ENCODE measurements at places on chromosomes 2 and 18.

DNA sequence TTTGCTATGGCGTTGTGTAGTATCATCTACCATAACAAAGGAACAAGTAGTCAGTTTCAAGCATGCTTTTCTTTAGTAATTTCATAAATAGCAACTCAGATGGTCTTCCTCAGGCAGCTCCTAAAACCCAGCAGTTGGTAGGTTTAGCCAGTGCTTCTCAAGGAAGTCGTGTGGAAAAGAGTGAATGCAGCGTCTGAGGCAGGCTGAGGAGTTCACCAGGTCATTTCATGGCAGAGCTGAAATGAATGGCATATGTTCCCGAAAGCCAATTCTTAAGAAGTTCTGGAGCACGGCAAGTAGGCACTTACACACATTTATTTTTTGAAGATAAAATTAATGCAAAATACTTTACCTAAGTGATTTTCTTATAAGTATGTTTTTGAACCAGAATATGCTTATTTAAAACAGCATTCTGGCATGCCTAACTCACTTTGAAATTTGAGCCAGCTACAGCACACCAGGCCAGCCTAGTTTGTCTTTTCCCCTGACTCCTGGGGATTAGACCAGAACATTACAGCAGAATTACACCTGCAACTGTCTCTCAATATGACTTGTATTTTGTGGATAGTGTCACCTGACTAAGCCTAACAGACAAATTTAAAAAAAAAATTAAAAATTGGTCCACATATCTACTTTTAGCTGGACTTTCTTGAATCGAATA lies 62.2 kb downstream of the OSBPL6 start:
- DNase-seq, result no peak

DNA sequence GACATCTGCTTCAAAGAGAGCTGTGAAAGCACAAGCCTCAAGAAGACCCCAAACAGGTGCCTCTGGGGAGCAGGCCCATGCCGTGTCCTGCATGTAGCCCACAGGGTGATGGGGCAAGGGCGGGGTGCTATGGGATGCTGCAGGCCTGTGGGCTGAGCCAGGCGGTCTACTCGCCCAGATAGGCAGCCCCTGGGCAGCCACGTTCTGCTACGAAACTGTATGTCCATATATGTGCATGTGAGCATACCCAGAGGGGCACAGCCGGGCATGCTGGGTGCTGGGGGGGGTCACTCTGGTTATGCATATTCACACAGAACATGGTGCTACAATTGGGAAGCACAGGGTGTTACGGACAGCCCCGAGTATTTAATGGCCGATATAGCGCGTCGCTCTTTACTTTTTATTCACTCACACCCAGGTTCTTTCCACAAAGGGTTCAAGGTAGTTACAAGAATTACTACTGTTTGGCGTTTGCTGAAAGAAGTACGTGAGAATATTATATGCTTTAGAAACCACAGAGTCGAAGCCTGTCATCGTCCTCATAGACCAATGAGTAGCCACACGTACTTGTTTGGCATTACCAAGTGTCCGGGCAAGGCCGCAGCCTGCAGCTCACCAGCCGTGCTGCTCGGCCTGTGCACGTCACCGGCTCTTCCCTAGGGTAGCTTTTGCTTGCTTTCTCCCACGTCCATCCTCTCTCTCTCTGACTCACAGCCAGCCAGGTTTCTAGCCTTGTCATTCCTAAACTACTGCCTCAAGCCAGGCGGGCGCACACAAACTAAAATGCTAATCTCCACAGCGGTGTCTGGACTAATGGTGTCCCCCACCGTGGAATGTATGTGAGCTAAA lies 14.4 kb downstream of the MTERF4 start:
- DNase-seq, result no peak

GRCh38 chr2:118122594-118123281 lies 34.5 kb downstream of the INSIG2 start:
- DNase-seq, result no peak

- no peak for DNase-seq
Observed at GRCh38 chr2:48749291-48750127, 6.0 kb downstream of the LHCGR start.

DNA sequence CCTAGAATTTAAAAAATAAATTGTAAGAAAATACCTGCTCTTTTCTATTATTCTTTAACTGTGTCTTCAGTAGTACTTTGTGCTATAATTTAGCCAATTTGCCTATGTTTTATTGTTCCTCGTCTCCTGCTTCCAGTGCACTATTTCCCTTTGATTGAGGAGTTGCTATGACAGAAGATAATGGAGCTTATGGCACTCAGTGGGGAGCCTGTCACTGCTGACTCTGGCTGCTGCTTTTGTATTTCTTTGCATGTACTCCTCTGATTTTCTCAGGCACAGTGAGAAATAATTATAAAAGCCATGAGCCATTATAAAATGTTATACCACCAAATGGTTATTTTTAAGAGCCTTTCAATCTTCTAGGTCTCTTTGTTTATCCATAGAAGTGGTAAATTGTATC lies 1310.8 kb upstream of the SLC39A10 start:
- DNase-seq, result no peak

- no peak for DNase-seq
Observed at GRCh38 chr18:31554776-31555175, 36.9 kb upstream of the TTR start.

- DNase-seq, result no peak
Observed at GRCh38 chr2:144959416-144959815, 439.5 kb upstream of the ZEB2 start.

- no peak for DNase-seq
Observed at GRCh38 chr18:75858754-75859153, 431.3 kb upstream of the SMIM21 start.

DNA sequence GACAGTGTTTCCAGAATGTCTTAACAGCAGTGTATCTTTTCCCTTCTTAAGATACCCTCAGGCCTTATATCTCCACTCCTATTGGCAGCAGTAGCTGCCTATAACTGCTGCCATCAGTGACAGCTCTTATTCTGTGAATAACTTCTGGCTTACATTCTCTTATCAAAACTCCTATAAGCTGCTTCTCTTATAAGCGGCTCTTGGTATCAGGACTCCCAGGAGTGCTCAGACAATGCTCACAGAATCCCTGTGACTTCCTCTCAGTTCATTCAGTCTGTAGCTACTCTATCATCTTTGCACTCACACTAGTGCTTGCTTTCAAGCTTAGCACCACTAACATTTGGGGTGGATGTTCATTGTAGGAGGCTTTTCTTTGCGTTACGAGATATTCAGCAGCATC lies 143.7 kb upstream of the CDH7 start:
- no peak for DNase-seq

- DNase-seq, result no peak
Observed at GRCh38 chr2:27810455-27810854, 38.9 kb downstream of the MRPL33 start.

DNA sequence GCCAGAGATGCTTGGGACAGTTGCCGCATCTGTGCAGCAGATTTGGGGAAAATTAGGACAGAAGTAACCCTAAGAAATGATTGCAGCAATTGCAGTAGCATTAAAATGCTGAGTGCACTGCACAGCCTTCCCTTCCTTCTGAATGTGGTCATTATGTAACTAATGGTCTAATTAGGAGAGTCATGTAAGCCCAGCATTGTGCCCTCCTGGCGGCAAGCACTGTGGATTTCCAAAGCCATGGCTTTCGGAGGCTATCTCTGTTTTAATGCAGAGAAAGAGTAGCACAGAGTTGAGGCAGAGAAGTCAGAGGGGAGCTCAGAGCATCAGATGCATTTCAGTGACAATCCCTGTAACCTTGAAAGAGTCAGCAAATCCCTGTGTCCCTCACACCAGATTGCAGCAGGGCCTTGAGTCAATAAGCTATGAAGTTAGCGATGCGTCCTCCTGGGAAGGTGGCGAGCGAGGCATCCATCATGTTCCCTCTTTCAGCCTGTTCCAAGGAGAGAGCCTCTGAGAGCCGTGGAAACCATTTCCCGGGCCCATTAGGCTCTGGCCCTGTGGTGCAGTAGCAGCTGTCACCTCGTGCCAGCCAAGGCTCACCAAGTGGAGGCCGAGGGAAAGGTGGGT lies 307.2 kb downstream of the FBXO15 start:
- DNase-seq, result no peak

GRCh38 chr18:57410749-57411148 lies 24.4 kb upstream of the ONECUT2 start:
- DNase-seq, result no peak

DNA sequence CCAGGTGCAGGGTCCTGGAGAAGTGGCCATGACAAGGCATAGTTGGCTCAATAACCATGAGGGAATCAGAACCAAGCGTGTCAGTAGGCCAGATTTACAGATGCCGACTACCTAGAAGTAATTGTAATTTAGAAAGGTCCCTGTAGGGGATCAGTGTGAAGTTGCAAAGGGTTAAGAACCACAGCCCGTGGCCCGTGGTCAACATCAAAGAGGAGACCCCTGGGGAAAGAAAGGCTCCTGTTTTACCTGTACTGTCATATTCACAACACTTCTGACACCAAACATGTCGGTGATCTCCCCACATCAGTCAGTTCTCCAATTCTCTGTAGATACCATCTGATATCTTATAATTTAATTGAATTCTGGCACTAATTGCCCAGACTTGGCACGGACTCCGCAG lies 31.0 kb downstream of the SP100 start:
- no peak for DNase-seq

DNA sequence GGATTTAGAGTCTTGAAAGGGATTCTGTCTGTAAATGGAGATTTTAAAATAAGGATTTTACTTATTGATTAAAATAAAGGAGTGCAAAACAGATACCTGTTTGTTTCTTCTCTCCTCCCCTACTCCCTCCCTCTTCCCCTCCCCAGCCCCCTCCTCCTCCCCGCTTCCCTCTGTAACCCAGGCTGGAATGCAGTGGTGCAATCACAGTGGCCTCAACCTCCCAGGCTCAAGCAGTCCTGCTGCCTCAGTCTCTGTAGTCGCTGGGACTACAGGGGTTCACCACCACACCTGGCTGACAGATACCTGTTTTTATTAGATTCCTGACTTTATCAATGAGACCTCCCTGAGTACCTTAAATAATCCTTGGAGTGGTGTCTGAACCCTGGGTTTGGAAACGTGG lies 57.1 kb downstream of the OXER1 start:
- DNase-seq, result no peak

- DNase-seq, result no peak
Observed at GRCh38 chr18:42174909-42175308, 219.9 kb downstream of the PIK3C3 start.

DNA sequence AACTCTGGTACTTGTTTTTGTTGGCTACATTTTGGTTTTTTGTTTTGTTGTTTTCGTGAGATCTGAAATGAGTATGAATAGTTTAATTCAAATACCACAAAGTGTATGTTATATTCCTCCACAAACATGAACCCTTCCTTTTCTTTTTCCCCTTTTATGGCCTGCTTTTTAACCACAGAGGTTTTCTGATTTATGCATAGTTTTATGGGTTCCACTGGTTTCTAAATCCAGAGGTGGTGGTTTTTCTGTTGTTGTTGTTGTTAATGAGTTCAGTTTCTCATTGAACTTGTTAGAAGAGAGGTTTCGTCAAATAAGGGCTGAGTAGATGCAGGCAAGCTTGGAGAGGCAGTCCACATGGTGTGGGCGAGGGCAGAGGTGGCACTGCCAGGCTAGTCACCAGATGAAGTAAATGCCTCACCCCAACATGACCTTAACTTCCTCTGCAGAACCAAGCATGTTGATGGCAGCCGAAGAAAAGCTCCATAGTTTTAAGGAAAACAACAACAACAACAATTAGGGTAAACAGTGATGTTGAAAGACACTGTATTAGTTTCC lies 72.5 kb downstream of the RIF1 start:
- DNase-seq, result no peak

- no peak for DNase-seq
Observed at GRCh38 chr18:240175-240574, 27.7 kb downstream of the THOC1 start.

DNA sequence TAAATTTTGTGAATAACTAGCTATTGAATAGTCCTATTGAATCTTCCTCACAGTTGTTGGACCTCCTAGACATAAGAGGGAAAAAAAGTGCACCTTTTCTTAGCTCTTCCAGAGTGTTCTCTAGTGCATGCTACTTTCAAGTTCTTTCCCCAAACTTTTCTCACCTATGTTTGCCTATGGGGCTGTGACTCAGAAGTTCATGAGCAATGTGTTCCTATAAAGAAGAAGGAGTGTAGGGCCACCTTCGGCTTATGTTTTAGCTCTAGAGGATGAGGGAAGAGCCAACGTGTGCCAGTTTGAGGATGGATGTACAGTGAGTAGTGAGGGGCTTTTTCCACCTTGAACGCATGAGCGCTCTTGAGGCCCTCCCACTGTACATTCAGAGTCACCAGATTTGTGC lies 27.0 kb upstream of the HNMT start:
- DNase-seq, result no peak

DNA sequence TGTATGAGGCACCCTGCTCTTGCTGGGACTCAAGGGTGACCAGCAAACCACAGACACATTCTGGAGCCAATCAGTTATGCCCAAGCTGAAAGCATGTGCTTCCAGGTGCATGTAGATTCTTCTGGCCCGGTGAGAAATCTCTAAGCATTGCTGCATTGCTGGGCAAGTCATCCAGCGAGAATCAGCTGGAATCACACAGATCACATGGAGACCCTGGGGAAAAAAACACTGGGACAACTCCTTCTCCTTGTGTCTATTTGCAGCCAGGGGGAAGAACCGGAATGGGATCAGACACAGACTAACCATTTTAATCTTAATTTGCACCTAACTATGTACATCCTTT lies 119.7 kb upstream of the KLF7 start:
- DNase-seq, result no peak

DNA sequence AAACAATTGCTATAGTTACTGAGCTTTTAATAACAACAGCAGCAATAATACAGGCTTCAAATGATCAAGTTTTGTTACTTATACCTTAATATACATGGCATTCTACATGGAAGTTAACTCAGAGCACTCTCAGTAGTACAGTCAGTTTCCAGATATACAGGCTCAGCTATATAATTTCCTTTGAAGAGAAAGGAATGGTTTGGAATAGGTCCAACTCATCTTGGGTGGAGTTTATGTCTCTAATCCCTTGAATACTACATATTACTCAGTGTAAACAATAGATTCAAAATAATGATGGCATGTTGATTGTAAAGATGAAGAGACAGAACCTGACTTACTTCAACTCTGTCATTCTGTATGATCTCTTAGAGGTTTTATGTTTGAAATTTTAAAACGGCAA lies 174.9 kb downstream of the EPHA4 start:
- no peak for DNase-seq

GRCh38 chr2:189446780-189447179 lies 5.5 kb downstream of the WDR75 start:
- no peak for DNase-seq

Measured in activated CD4-positive, alpha-beta T cell treated with anti-CD3 and anti-CD28 coated beads, Interleukin-2, amount 10 ng/mL, durations not matched to agents 24 days and 14 days (primary cell).